ENCODE measurements at places on chromosomes 6 and 20.

DNA sequence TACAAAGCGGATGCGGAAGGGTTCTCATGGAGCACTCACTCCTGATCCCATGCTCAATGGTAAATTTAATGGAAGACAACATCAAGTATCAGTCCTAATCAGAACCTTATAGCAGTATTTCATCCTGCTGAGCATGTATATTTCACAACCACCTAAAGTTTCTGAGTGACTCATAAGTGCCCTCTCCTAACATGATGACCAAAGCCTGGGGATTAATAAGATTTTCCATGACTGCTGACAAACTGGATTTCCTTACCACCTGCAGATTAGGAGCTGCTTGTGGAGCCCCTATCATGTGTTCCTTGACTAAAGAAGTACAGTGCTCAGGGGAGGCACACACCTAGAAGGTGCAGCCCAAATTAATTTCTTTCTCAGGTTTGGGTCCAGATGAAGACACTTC, 112.8 kb downstream of the INSM1 start:
- no peak for DNase-seq

DNA sequence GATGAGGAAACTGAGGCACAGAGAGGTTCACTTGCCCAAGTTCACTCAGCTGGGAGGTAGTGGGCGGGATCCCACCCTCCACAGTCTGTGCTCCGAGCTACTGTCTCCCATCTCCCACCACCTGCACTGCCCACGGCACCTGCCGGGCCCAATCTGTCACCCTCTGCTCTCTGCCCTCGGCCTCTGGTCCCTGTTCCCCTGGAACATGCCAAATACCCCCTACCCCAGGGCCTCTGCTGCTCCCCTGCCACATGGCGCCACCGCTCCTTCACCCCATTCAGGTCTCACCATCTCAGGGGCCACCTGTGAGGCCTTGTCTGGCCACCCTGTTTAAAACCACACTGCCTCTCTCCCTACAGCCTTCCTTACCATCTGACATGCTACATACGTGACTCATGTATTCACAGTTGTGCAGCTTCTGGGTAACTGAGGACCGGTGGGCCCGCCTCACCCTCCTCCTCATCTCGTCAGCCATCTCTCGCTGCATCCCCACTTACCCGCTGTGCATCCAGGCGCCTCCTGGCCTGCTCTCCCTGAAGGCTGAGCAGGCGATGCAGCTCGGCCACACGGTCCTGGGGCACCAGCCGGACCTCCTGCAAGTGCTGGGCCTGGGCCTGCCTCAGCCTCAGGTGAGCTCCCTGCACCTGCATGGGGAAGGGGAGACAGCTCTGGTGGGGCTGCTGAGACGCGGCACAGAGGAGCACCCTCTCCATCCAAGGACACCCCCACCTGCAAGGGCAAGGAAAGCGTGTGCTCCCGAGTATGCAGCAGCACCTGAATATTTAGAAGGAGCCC, 50.6 kb downstream of the GINS1 start:
- no peak for DNase-seq

- no peak for DNase-seq
Observed at GRCh38 chr6:148965287-148965686, 218.5 kb downstream of the UST start.

DNA sequence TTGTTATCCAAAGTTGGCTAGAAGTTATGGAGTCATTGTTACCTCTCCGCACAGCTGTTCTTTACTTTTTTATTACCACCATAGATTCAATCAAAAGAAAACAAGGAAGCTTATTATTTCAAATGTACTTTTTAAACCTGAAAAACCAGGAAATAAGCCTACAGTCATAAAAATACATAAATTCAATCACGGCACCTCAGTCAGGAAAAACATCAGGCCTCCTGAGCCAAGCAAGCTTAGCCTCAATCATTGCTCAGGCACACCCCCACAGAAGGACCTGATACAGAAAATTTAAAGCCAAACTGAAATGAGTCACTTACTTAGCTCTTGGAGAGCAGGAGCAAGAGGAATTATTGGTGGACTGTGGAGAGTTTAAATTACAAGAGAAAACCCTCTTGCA, 44.3 kb downstream of the MARCKS start:
- no peak for DNase-seq

DNA sequence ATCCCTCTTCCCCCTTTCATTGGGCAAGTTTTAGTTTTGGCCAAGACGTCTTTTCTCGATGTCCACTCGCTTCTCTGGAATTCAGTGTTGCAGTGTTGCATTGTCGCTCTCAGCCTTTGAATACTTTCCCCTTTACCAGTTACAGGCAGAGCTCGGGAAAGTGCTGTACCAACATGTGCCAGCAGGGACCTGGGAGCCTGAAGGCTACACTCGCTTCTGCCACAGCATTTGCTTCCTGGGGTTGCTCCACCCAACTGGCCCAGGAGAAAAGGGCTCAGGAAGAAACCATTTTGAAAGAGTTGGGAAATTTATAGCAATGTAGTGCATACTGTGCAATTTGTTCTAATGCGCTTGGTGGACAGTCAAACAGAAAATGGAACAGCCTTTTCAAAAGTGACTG, 78.6 kb downstream of the LINC00237 start:
- no peak for DNase-seq

DNA sequence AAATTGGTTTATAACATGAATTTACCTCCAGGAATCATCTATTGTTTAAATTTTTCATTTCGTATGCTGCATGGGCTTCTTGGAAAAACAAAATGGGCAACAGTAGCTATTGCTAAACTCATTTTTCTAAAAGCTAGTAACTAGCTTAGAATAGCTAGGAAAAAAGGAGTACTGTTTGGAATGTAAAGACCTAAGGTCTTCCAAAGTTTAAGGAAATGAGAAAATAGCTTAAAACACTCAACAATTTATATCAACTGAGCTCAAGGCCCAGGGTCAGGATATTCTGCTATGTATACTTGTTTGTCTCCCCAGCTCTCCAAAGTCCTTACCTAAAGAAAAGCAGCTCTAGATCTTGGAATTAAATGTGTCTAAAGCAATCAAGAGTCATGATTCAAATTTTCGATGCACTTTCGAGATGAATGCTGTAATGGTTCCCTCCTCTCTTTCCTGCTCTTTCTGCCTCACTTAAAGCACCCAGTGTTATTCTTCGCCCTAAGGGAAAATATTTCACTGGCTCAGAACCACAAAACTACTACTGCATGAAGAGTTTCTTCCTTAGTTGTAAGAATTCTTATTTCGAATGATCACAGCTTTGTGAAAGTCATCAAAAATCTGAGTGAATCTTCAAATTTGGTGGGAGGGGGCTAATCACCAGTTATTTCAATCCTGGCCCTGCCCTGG, 41.6 kb downstream of the LYRM4 start:
- no peak for DNase-seq
